GM10248 (cell line): ENCODE measurements at places on chromosomes 3 and 15.

- no peak for DNase-seq
Measured at GRCh38 chr15:69524296-69524695, 71.7 kb downstream of the RPLP1 start.

GRCh38 chr3:159831466-159831865 is 157.2 kb upstream of the IL12A start:
- no peak for DNase-seq

- DNase-seq: peak; percentile 32
Measured at GRCh38 chr3:15860014-15860934, 62.5 kb upstream of the ANKRD28 start.

DNA sequence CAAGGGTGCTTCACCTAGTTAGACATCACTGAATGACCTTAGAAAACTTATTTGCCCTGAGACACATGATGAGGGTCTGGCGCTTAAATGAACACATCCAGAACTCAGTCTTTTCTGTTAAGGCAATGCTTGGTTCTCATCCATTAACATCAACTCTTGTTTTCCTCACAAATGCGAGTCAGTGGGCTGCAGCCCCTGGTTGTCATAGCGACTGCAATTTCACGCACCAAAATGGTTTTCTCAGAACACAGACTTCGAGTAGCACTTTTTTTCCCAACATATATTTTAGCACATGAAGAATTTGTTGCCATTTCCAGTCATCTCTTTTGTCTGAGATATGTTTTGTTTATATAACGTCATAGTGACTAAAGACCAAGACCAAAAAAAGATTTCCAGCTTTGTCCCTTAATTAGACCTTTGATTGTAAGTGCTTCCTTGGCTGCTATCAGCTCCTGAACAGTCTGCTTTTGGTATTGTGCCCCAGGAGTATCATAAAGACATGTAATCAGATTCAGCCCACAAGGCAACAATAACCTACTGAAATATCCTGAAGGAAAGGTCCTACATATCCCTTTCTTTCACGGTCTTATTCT is 68.5 kb downstream of the GPR176 start:
- DNase-seq: no peak

DNA sequence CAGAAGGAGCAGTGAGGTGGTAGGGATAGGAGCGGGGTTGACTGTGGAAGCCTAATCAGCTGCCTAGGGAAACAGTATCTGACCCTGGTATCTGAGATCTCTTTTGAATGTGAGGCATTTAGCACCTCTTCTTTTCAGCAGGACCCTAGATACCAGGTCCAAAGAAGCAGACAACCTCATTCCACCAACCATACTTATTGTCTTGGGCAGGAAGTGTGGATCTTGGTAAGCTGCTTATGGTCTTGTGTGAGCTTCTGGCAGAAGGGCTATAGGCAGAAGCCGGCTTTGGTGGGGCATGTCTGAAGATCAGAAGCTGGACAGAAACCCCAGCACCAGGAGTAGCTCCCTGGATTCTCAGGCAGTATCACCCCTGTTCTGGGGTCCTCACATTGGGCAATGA is 65.6 kb downstream of the TIPARP start:
- DNase-seq: no peak

DNA sequence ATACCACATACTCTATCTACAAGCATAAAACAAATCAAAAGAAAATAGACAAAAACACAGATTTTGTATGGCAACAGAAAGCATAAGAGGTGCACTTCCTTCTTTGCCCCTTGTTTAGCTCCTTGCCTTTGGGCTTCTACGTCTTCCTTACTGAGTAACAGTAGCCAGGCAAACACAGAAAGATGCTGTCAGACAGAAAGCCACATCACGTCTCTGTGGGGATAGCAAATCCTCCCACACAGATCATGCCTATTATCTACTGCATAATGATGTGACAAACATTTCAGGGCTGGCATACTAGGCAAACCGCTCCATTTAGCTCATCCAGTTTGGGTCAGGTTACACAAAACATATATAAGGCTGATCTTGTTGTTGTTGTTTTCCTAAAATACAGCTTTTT is 92.7 kb downstream of the BOC start:
- DNase-seq: no peak

- DNase-seq: no peak
Measured at GRCh38 chr3:16186565-16186964, 12.1 kb downstream of the GALNT15 start.

DNA sequence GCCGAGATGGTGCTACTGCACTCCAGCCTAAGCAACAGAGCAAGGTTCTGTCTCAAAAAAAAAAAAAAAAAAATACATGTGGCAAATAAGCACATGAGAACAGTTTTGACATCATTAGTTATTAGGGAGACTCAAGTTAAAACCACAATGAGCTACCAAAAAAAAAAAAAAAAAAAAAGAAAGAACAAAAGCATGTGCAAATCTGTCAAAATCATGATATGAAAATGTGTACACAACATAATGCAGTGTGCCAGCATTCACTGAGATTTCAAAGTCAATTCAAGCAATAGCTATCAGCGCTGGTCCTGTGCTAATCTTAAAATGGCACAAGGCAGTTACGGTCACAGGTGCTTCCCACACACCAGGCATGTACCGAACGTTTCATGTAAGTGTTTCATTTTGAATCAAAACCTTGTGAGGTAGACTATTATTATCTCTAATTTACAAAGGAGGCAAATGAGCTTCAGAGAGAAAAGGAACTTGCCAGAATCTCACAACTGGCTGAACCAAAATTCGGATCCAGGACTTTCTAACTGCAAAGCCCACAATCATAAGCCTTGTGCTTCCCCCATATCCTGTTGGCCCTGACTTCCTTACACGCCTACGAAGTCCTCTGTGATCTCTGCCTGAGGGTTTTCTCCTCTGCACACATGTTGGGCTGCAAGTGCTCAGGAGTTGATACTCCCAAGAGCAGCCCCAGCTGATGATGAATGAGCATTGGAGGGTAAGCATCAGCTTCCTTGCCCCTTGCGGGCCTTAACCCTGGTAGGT is 200.1 kb upstream of the PROK2 start:
- peak; percentile 58 for DNase-seq

DNA sequence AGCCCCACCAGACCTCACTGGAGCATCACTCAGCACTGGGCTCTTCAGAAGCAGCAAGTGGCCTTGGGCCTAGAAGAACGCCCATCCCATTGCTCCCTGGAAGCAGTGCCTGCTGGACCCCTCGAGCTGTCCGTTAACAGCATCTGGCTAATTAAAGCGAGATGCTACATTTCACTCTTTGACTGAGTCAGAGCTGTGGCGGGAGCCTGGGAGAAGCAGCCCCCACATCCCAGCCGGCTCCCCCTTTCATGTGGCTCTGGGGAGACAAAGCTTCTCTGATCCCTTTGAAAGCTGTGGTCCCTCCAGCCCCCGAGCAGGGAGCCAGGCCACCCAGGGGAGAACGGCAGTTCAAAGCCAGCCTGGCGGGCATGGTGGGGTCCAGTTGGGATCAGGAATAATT is 103.7 kb downstream of the MEGF11 start:
- no peak for DNase-seq

- DNase-seq: no peak
Measured at GRCh38 chr3:52415800-52416199, 29.1 kb downstream of the SEMA3G start.

GRCh38 chr3:128548426-128549282 is 55.7 kb upstream of the GATA2 start:
- DNase-seq: no peak

- DNase-seq: peak; percentile 43
Measured at GRCh38 chr3:113533534-113533892, 1.2 kb downstream of the SIDT1 start.

DNA sequence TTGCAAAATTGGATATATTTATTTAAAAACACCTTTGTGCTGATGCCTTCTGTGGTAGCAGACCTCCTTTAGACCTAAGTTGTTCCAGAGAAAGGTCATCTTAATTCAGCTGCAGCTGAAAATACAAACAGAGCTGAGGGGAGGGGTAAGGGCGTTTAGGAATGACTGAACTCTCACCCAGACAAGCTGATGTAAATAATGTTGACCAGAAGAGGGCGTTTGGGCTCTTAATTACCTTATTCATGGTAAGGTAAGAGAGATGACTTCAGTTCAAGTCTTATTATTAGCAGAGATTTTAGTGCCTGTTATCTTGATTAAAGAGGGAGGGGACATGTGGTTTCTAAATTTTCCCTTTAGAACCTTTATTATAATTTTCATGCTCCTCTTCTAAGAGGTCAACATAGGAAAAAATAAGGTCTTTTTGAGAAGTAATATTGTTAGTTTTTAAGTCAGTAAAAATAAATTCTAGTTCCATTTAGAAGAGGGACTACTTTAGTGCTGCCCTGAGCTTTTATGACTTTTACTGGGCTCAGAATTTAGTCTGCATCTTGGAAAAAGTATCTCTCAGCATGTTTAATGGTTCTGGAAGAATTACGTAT is 46.3 kb downstream of the GPR171 start:
- DNase-seq: peak; percentile 60

- DNase-seq: no peak
Measured at GRCh38 chr3:122066331-122067213, 11.4 kb downstream of the CD86 start.

DNA sequence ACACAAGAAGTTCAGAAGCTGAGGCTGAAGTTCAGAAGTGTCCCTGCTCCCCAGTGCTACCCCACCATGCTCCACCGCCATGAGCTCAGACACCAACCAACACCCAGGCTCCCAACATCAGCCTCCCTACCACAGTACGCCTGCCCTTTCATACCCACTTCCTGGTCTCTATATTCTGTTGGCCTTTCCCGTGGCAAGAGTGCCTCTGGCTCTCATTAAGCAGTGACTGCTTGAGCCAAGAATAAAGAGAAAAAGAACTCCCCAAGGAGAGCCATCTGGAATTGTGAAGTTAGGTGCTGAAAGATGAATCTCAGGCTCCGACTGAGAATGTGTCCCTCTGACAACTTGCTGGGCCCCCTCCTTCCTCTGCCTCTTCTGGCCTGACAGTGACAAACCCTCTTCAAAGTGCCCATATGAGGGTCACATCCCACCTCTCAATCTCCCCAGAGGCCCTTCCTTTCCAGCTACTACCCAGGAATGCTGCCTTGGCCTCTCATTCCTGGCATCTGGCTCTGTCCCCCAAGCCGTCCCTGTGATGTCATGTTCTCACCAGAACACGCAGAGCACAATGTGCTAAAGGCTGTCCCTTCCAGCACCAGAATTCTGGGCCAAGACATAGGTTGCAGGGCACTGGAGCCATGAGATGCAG is 306.8 kb downstream of the NTRK3 start:
- DNase-seq: no peak

DNA sequence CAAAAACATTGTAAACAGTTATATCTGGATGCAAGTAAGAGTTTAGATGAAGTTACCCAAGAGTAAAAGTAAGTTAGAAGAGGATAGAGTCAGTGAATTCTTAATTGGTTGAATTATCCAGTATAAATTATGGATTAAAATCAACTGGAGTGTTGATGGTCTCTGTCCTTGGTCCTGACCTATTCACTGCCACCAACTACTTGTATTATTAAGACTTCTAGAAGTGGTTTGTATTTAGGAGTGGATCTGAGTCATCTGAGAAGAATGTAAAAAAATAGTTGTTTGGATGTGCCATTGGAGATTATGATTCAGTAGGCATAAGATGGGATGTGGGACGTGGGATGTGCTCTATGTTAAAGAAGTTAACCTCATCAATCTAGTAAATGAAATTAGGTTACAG is 86.4 kb downstream of the SYNPR start:
- no peak for DNase-seq

DNA sequence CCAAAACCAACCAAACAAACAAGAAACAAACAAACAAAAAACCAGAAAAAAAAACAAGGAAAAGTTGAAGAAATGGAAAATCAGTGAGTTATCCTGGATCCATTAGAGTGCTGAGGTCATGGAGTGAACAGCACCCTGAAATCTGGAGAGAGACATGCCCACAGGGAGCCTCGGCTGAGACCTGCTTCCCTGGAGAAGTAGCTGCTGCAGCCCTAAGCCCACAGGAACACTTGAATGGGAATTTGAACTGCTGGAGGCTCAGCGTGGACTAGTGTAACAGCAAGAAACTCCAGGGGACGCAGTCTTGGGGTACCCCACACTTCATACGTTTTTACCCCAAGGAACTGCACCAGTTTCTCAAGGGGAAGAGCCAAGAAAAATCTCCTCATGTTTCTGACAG is 144.1 kb upstream of the UBE3A start:
- DNase-seq: no peak

GRCh38 chr3:150342896-150343467 is 65.1 kb upstream of the TSC22D2 start:
- no peak for DNase-seq

GRCh38 chr15:69917056-69917455 is 180.7 kb downstream of the TLE3 start:
- no peak for DNase-seq

- no peak for DNase-seq
Measured at GRCh38 chr3:12512534-12513118, 28.3 kb downstream of the TSEN2 start.

DNA sequence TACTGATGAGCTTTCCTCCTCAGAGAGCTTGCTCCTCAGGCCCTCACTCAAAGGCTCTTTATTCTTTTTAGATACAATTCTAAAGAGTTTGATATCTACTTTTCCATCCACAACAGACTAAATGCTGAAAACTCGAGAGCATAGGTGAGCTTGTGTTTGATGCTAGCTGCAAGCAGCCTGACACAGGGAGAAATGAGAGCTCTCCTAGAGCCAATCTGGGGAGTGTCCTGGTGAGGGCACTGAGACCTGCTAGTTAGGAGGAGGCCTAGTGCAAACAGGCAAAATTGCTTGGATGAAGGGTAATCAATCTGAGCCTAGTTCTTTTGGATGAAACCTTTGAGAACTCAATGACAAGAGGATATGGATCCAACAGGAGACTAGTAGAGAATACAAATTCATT is 300.8 kb downstream of the ZBTB20 start:
- no peak for DNase-seq
